Central memory CD4-positive, alpha-beta T cell (primary cell): ENCODE measurements at places on chromosomes 5 and 9.

- no peak for DNase-seq
Measured at GRCh38 chr9:15377625-15378540, 44.8 kb upstream of the SNAPC3 start.

DNA sequence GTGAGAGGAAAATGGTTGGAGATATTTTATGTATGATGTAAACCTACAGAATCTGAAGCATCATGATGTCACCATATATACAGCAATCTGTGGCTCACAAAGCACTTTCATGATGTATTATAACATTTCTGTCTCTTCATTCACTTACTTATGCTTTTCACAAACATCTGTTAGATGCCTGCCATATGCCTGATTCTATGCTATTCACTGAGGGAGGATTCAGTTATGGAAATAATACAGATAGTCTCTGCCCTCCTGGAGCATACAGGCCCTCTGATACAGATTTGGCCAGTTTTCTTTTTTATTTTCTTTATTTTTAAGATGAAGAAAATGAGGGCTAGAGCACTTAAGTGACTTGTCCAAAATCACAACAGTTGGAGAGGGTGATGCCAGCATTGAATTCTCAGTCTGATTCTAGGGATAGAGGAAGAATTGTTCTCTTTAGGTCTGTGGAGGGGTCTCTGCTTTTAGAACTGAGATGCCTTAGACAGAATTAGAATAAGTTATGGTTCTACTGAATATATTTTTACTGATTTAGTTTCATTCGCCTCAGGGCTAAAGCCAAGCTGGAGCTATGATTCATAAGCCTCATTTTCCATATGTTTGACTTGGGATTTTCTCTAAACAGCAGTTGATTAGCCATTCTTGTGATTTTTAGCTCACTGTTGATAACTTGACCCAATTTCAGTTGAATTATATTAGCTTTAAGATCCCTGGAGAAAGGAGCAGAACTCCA is 636.4 kb downstream of the PRELID2 start:
- DNase-seq, result no peak

GRCh38 chr5:120014535-120014934 is 385.2 kb downstream of the FAM170A start:
- no peak for DNase-seq

- no peak for DNase-seq
Measured at GRCh38 chr5:136027311-136027710, 1.5 kb upstream of the TGFBI start.

GRCh38 chr9:109312783-109313182 is 8.1 kb downstream of the EPB41L4B start:
- DNase-seq, result no peak

GRCh38 chr5:172178991-172179989 is 8.7 kb downstream of the STK10 start:
- peak; percentile 68 for DNase-seq
